HT1080 (cell line): ENCODE measurements at places on chromosomes 7 and 10.
A peak's percentile ranks its signal among the peaks of the same experiment; 100 is the strongest.

DNA sequence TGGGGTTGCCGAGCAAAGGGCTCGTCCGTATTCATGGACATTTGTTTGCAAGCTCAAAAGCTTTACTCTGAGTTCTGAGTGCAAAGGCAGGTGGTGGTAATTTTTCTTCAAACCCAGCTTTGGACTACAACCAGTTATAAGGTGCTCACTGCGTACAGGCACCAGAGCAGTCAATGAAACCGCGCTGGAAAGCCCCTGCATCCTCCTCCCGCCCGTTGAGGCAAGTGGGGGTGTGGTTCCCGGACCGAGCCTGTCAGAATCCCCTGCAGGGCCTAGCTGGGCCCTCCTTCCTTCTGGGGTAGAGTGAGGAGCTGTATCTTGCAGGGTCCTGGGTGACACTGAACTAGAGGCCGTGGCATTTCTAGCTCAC lies 22.3 kb downstream of the AMZ1 start:
- DNase-seq, result no peak

- no peak for DNase-seq
Observed at GRCh38 chr10:3552281-3552680, 232.7 kb downstream of the KLF6 start.

- DNase-seq, result no peak
Observed at GRCh38 chr7:32070406-32071360, at the start of gene PDE1C. TSS of gene PDE1C (minus strand) at chr7:32070407.

DNA sequence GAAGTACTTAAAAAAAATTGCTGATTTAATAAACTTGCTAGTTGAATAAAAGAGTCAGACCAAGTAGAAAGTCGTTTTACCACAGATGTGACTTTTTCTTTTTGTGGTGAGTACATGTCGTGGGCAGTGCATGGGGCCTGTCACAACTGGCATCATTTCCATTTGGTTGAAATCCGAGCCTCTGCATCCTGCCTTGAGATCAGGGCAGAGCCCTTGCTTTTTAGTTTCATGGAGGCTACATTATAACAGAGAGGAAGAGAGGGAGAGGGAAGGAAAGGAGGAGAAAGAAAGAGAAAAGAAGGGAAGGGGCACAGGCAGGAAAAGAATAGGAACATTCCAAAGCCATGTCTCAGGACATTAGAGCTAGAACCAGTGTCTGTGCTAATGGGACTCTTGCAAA lies 20.4 kb upstream of the INSYN2A start:
- peak; percentile 68 for DNase-seq

GRCh38 chr10:15791816-15792524 lies 68.3 kb downstream of the MINDY3 start:
- no peak for DNase-seq

- DNase-seq, result peak; percentile 54
Observed at GRCh38 chr7:44101966-44102845, 1.9 kb upstream of the AEBP1 start.

GRCh38 chr10:121091961-121092719 lies 241.0 kb downstream of the WDR11 start:
- peak; percentile 58 for DNase-seq

GRCh38 chr10:103854686-103855391 lies 537 bp downstream of the SH3PXD2A start:
- DNase-seq, result peak; percentile 57

DNA sequence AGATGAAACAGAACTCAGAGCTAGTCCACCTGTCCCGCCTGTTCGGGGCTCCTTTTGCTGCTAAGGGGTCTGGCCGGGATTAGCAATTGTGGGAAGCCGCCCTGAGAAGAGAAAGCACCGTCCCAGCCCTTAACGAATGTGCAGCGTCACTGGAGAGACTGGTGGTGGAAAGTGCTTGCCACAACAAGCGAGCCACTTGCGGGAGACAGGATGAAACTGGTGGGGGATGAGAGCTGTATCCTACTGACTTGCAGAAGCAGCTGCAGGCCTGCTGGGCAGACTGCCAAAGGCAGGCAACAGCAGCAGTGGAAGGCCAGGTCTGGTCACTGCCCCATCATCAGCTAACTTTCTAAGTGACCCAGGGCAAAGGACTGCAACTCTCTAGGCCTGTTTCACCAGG lies 95.4 kb downstream of the FAM53B start:
- DNase-seq, result peak; percentile 50

- no peak for DNase-seq
Observed at GRCh38 chr10:125392609-125393008, 232.2 kb upstream of the CTBP2 start.

DNA sequence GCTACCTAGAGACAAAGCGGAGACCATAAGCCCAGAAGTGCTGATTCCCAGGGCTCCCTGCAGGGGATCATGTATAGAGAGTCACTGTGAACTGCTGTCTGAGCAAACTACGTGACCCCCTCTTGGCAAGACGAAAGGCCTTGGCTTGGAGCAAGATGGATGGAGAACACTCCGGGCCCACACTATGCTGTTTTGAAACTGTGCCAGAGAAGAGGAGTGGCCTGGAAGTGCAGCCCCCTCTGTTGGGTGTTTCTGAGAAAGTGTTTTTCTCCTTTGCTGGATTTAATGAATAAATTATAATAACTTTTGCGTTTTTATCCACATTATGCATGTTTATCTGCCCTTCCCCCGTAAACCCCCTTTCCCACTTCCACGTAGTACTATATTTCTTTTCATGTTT lies 639.3 kb upstream of the GALNT17 start:
- DNase-seq, result no peak

- DNase-seq, result peak; percentile 25
Observed at GRCh38 chr7:21923658-21924057, 22.0 kb downstream of the CDCA7L start.

GRCh38 chr10:127374901-127375300 lies 174.2 kb upstream of the NPS start:
- no peak for DNase-seq
